GM12891 (cell line): ENCODE measurements at places on chromosomes 16 and 17.

- DNase-seq = no peak
Observed at GRCh38 chr17:77216486-77216885, 75.7 kb downstream of the SEC14L1 start.

DNA sequence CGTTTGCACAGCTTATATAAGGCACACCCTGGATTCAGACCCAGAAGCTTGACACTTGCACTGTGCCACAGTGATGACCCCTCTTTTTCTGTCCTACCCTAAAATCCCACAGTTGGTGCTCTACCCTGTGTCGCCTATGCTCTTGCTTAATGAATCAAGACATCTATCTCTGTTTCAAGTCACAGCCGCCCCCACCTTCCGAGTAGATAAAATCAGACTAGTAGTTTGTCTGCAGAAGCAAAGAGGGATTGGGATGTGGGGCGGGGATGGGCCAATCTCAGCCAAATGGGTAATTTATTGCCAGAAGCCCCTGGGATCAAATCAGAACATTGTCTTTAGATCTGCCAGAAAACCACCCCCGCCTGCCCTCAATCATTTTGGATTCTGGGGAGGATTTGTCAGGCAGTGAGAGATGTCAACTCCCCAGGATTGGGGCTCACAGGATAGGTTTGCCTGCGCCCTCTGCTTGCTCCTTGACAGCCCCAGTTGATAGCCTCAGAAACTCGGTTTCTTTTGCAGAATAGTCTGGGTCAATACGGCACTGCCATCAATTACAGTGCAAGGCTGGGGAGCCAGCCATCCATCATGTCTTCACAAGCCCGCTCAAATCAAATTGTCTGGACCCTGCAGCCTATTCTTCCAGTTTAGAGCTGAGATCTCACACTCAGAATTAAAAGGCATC, 520.8 kb downstream of the GRIN2A start:
- DNase-seq = no peak

- peak; percentile 79 for DNase-seq
Observed at GRCh38 chr17:79741751-79742588, 11.2 kb downstream of the ENPP7 start.

- DNase-seq = no peak
Observed at GRCh38 chr17:76556765-76557367, 17.0 kb downstream of the PRCD start.

- DNase-seq = no peak
Observed at GRCh38 chr17:30251931-30252330, 16.4 kb upstream of the SLC6A4 start.

DNA sequence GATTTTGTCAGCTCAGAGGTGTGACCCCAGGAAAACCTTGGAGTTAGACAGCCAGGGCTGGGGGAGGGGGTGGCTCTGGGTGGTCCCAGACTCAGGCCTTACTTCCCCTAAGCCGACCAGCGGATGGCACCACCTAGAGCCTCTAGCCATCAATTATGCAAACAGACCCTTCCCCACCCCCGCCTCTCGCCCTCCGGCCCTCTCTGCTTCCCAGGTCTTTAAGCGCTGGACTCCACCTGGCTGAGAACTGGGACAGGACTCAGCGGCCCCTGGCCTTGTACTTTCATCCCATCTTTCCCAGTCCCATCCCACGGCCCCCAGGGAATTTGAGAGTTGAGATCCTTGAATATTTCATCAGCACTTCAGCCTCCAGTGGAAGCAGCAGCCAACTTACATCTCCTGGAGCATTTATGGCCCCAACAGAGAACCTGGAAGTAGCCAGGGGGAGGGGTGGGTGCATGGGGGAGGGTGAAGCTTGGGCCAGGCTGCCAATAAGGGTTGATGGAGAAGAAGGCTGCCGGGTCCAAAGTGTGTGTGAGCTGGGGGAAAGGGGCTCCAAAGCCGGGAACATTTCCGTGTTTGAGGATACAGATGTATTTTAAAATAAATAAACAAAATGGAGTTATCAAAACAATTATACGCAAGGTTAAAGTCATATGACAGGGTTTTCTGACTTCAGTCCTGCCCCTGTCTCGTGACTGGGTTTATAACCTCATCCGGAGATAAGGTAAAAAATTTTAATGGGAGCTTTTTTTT, 7.5 kb upstream of the JUP start:
- no peak for DNase-seq

DNA sequence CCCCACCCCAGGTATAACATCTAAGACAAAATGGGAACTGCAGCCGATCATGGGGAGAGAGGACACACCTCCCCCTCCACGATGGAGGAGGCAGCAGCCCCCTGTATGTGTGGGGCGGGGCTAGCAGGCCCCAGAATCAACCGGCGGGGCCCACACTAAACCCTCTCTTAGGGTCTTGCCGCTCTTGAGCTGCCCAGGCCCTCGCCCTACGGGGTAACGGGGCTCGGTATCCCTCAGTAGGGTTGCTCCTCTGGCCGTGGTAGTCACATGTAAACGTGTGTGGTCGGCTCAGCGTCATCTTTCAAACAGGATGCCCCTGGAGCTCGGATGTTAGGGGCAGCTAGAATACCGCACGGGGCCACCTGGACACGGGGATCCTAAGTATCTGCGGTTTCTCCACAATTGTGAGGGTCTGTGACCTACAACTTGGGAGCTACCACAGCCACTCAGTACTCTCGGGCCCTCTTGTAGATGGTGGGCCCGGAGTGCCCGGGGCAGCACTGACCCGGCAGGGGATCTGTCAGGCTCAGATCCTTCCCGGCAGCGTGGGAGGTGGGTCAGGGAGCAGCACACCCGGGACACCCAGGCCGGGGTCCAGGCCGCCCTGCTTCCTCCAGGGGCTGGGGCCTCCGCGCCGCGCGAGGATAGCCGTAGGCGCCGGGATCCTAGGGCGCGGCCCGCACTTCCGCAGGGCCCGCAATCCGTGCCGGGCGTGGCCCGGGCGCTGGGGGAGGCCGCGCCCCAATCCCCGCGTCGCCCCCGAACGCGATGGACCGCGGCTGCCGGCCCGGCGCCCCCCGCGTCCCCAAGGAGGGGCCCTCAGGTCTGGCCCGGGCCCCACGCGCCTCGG, 781 bp downstream of the ARHGDIA start:
- DNase-seq = no peak

- no peak for DNase-seq
Observed at GRCh38 chr17:76208120-76208519, 32.2 kb downstream of the RNF157 start.

DNA sequence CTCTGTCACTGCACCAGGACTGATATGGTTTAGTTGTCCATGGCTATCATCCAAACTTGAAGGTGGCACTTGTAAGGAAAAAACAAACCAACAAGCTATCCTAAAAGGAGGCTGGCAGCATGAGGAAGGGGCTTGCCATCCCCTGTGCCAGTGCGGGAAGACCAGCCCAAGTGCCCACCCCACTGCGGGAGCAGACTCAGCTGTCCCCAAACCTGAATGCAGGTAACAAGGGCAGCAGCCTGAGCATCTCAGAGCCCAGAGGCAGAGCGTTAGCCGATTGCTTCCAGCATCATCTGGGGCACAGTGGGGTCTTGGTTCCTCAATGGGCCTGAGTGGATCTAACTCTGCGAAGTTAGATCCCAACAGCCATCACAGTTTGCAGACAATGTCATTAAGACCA, 29.2 kb upstream of the C16orf78 start:
- no peak for DNase-seq

DNA sequence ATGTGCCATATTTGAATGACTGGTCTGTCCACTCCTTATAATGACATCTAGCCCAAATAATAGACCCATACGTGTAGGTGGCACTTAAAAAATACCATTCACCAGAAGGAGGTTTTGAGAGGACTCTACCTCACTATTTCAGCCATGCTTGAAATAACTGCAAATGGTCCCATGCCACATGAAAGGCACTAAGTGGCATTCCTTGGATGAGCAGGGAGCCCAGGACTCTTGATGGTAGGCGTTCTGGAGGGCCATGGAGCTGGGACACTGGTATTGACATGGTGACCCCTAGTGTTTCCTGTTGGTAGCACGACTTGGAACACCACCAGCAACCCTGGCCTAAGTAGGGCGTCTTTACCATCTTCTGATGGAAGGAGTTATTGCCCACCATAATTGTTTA, 148.7 kb upstream of the ZFHX3 start:
- peak; percentile 36 for DNase-seq

GRCh38 chr16:73049091-73049490, 1.2 kb upstream of the ZFHX3 start:
- DNase-seq = no peak

DNA sequence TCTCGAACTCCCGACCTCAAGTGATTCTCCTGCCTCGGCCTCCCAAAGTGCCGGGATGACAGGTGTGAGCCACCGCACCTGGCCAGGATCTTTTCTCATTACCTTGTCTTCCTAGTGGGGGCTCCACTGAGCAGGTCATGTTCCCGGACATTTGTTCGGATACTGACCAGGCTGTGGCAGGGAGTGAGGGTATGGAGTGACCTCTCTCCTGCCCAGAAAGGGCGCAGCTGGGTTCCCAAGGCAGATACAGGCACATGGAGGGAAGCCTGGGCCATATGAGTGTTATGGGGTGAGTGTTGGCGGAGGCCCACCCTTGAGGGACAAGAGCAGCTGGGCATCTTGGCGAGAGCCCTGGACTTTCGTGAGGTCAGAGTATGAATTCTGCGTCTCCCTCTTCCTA, 5.5 kb downstream of the SERPINF1 start:
- no peak for DNase-seq

DNA sequence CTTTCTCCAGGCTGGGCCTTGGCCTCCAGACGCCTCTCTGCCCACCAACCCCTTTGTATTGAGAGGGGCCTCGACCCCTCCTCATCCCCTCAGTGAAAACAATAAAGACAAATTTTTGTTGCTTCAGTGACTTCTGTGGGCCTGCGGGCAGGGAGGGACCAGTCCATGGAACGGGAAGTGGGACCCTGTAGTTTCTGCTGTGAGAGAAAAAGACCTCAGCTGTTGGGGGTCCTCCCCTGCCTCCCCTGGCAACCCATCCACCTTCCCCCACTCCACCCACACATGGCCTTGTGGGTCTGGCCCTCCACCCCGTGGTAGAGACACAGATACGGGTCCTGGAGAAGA, 3.5 kb downstream of the PPY start:
- no peak for DNase-seq

GRCh38 chr16:25905810-25906209, 214.1 kb downstream of the HS3ST4 start:
- no peak for DNase-seq

GRCh38 chr17:65690626-65691310, 129.3 kb upstream of the AXIN2 start:
- no peak for DNase-seq

GRCh38 chr17:29393436-29393835, 3.3 kb downstream of the TAOK1 start:
- DNase-seq = no peak

- no peak for DNase-seq
Observed at GRCh38 chr17:73371285-73371684, 59.5 kb upstream of the CDC42EP4 start.

GRCh38 chr16:27102701-27103575, 36.2 kb downstream of the C16orf82 start:
- no peak for DNase-seq

- no peak for DNase-seq
Observed at GRCh38 chr16:66223176-66223780, 143.2 kb upstream of the CDH5 start.

GRCh38 chr17:21174713-21175112, 39.2 kb downstream of the TMEM11 start:
- no peak for DNase-seq

DNA sequence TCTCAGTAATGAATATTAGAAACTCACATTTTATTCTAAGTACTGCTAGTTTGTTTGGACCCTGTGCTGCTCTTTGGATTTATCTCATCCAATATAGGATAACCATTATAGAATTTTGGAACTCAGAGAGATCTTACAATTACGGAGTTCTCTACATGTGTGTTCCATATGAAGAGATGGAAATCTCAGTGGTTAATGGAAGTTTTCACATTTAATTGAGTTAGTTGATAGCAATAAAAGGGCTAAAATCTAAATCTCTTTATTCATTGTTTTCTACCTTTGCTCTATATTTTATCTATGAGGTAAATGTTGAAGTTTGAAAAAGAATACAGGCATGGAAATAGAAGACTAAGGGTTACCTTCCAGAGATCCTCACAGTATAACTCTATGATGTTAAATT, 558.0 kb upstream of the KIF2B start:
- DNase-seq = no peak

DNA sequence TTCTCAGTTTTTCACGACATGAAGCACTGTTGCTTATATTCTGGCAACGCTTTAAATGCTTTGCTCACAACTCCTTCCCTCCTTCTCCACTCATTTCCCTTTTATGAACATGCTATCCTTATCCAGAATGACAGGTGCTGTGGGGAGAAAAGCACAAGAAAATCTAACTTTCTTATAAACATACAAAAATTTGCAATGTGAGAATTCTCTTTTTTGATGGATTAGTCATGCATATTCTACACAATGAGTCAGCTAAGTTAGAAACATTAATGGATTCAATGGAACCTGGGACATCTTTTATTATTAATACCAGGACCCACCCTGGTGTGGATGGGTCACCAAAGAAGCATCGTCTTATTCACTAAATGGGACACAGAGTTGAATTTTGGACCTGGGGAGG, 234.6 kb upstream of the CDH5 start:
- DNase-seq = no peak

DNA sequence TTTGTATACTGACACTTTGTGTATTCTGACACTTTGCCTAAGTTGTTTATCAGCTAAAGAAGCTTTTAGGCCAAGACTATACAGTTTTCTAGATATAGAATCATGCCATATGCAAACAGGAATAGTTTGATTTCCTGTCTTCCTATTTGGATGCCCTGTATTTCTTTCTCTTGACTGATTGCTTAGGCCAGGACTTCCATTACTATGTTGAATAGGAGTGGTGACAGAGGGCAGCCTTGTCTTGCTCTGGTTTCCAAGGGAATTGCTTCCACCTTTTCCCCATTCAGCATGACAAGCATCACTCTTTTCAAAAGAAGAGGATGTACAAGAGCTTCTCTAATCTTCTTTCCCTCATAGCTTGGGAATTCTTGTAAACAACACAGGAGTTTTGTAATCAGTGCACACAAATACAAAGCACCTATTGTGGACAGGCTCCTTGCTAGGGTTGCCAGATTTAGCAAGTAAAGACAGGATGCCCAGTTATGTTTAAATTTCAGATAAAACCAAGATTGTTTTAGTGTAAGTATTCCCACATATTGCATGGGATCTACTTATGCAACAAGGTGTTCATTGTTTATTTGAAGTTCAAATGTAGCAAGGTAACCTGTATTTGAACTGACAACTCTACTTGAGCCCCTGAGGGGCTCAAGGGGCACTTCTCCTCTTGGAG, 233.5 kb downstream of the SLC39A11 start:
- DNase-seq = no peak

- DNase-seq = no peak
Observed at GRCh38 chr17:59751955-59752413, 44.5 kb downstream of the VMP1 start.

GRCh38 chr17:40129498-40129897, 7.7 kb downstream of the MSL1 start:
- DNase-seq = no peak
